ENCODE measurements at places on chromosomes 5 and 9. TPM values are rescaled to one million over a fixed set of nuclear protein-coding genes. Genes with fewer than 3 reads are reported as not detected.
A peak's percentile ranks its signal among the peaks of the same experiment; 100 is the strongest.

- DNase-seq, result peak; percentile 29
Observed at GRCh38 chr9:112174965-112175795, at the start of gene SUSD1. Gene SUSD1, minus strand, starts transcription at chr9:112175297. Its CDS starts 62 bp downstream, at chr9:112175235.

GRCh38 chr5:11851416-11851815 lies 52.8 kb downstream of the CTNND2 start:
- no peak for DNase-seq

DNA sequence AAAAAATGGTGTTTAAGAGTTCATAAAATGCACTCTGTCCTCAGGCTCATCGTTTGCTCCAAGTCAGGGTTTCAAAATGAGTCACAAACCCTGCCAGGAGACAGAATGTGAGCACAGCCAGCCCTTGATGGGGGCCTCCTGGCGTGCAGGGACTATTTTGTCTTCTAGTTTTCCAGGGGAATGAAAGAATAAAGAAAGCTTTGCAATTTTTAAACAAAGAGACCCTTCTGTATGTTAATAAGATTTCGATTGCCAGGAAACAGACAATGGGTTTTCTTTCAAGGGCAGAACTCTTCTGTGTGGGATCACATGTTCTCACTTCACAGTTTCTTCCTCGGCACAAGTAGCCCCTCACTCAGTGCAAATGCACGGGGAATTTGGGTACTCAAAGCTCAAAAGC lies 121.4 kb upstream of the C6 start:
- DNase-seq, result no peak

- no peak for DNase-seq
Observed at GRCh38 chr9:125428060-125428901, 166.7 kb downstream of the GAPVD1 start.

DNA sequence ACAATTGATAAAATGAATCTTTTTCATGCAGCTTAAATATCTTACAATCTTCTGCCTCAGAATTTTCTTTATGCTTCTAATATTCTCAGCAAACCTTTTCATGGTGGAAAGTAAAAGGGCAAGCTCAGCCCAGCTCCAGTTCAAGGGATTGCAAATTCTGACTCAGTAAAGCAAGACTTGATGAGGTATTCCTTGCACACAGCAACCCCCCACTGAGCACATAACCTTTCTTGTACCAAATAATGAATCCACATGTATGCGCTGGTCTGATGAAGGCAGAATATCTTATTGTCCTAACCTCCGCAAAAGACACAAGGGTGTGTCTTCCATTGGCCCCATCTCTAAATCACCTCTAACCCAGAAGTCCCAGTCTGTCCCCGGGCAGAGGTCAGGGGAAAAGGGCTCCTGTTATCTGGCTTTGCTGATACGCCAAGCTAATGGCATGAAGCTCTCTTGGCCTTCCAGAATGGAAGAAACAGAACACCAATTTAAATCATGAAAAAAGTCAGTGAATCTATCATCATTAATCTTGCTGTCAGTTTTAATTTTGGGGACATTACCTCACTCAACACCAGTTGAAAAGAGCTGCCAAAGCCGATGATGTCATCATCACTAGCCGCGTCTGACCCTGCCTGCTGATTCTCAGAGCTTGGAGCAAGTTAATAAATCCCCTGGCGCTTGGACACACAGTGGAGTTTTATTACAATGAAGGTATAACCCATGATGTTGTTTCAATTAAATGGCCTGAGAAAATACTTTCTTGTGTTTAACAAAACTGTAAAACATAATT lies 592.5 kb upstream of the CLINT1 start:
- DNase-seq, result no peak

- no peak for DNase-seq
Observed at GRCh38 chr5:74257645-74258313, 382.7 kb downstream of the ENC1 start.

DNA sequence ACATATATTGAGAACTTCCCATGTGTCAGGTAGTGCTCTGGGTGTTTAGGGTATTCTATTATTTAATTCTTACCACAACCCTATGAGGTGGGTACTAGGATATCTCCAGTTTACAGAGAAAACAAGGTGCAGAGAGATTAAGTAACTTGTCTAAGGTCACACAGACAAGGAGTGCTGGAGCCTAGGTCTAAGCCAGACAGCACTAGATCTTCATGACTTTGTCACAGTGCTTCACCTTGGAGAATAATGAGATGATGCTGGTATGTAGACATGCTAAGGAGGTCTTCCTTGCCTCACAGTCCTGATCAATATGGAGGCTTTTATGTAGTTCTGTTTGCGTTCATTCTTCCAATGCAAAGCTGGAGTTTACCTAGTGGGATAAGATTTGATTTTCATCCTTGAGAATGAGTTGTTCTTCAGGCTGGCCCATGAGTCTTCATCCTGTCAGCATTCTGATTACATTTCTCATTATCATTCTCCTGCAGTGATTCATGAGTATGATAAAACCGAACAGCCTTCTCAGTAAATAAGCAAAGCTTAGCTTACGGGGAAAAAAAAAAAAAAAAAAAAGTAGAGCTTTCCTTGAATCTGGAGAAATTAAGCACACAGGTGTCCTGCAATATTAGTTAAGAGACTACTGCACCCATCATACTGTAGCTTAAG lies 176.3 kb downstream of the C9orf152 start:
- no peak for DNase-seq

DNA sequence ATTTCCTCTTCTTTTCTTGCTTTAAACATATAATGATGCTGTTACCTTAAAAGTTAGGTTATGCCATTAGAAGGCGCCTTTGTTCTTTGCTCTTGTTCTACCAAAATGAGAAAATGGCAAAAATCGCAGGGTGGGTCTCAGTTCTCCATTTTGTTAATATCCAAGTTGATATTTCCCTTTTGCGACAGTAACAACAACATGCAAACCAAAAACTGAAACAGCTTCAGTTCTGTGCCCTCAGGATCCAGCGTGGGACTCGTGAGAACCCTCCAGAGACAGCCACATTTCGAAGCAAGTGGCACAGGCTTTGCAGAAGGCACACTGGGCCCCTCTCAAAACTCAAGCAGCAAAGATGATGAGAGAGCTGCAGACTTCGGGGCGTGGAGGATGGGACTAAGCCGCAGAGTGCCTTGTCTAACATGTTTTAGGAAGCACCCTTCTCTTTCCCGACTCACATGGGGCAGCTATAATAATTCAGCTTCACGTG lies 33.0 kb upstream of the LCP2 start:
- no peak for DNase-seq

DNA sequence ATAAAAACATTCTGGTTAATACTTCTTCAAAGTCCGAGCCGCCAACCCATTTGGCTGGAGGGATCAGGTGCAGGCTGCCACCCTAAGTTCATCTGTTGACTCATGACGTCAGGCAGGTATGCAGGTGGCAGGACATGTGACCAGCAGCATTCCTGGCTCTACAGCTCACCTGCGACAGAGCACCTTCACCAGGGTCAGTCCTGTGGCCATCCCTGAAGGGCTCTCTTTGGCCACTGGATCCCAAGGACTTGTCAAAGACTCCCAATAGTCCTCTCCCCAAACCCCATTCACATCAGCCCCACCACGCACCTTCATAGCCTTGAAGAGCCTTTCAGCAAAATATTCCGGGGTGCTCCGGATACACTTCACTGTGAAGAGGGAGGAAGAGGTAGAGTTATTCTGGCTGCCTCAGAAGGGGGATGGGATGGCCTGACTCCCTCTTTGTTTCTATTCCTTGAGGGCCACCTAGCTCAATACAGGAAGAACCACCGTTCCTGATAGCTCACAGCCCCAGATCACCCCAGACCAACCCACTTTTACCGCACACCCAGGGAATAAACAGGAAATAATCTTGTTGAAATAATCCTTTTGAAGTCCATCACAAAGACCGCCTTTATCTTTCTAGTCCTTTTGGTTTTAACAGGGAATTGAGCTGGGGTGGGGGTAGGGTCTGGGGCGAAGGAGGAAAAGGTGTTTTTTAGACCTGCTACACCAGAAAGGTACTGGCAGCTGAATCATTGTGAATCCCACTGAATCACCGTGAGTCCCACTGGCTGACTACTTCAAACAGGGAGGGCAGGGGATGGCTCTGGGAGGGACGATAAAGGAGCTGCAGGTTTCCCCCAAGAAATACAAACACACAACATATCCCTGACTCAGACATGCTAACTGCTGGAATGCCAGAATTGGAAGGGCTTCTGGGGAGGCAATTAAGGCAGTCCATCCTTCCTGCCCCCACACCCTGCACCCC lies 26.4 kb downstream of the ANXA6 start:
- no peak for DNase-seq

DNA sequence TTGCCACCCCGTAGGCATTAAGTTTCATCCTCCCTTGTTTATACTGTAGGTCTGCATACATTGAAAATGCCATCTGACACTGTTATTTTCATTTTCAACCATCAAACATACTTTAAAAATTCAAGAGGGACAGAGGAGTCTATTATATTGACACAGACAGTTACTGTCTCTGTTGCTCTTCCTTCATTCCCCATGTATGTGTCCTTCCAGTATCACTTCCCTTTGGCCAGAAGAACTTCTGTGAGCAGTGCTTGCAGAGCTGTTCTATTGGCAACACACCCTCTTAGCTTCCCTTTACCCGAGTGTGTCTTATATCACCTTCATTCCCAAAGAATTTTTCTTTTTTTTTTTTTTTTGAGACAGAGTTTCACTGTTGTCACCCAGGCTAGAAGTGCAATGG lies 42.8 kb downstream of the RASGEF1C start:
- DNase-seq, result no peak

DNA sequence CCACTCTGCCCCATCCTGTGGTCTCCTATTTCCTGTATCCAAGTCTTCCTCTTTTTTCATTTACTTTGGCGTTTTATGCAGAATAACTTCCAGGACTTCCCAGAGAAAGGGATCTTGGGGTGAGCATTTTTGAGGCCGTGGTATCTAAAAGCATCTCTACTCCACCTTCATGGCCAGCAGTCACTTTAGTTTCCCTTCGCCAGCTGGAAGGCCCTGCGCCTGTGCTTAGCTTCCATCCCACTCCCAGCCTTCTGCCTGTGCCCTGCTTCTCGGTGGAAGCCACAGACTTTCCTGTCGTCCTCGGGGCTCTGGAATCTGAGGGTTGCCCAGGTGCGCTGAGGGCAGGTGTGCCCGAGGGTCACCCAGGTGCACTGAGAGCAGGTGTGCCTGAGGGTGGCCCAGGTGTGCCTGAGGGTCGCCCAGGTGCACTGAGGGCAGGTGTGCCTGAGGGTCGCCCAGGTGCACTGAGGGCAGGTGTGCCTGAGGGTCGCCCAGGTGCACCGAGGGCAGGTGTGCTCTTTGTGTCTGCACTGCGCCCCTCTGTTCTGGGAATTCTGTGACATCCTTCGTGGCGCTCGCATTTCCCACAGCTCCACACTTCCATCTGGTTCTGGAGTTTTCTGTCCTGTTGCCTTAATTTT lies 32.4 kb upstream of the LRRC14B start:
- no peak for DNase-seq

DNA sequence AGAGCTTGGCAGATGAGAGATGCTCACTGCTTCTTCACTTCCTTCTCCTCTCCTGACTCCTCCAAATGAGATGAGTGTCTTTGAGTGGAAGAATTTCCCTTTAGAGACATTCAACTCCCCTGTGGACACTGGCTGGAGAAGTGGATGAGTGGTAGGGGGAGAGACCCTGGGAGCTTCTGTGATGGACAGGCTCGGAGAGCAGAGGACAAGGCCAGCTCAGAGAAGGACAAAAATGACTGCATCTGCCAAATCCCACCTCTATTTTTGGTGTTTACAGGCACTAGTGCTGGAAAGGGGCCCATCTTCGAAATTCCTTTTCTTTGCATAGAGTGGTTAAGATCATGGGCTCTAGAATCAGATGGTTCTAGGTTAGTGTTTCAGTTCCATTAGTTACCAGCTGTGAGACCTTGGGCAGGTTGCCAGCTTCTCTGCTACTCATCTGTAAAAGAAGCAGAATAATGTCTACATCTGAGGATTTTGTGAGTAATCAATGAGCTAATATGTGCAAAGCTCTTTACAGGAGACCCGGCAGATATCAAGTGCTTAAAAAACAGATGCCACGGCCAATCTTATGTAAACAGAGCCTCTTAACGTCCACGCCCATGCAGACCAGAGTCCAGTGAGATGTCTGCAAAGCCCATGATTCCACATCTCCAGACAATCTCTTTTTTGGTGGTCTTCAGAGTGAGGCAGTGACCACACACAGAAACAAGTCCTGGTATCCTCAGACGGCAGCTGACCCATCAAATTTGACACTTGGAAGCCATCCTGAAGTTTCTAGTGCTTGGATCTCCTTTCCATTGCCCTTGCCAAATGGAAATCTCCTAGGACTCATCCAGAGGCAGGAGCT lies 13.6 kb upstream of the COL27A1 start:
- DNase-seq, result no peak

- DNase-seq, result no peak
Observed at GRCh38 chr5:174444479-174445188, 279.7 kb upstream of the MSX2 start.

DNA sequence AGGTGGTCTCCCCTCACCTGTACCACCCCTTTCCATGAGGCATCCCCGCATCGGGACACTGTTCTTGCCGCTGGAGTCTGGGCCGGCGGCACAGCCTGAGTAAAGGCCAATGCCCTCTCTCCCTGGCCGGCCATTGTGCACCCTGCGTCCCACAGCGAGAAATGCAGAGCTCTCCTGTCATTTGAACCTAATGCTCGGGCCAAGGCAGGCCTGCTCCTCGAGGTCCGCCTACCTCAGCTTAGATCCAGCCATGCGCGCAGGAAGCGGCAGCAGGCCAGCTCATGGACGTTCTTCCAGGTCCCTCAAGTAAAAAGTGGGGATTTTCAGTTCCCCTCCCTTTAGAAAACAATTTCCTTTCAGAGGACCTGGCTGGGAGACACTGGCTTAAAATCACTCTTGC lies 135.0 kb downstream of the HSD17B3 start:
- no peak for DNase-seq

- no peak for DNase-seq
Observed at GRCh38 chr5:72637058-72637457, 129.8 kb upstream of the ZNF366 start.

DNA sequence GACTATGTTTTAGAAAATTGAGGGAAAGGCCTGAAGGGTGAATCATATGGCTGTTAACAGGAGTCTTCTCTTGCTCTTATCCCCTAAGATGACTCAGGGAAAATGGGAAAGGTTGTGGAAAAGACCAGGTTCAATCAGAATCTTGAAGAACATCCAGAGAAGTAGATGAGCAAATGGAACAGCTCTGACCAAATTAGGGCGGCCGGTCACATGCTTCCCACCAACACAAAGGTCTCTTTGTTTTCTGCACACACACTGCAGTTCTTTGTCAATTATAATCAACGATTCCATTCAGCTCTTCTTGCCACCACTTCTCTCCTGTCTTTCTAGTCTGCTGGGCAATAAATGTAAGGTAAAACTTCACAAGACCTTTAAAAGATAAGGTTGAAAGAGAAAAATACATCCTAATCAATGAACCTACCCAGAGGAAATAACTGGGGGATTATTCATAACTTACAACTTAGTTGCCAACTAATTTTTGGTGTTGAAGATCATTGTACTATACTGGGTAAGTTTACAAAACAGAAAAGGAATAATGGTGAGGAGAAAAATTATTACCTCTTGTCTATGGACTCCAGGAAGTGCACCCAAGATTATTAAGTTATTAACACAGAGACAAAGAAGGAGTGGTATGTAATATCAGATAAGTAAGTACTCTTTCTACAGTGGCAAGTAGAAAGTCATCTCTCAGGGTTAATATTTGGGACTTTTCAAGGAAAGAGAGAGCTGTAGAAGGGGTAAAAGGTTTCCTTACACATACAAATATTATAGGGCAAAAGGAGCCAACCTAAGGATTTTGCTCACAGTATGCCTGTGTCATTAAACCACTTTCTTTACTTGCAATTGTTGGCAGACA lies 441.9 kb upstream of the PIK3R1 start:
- no peak for DNase-seq

Gene MAP1B
- total RNA-seq, result not detected

Gene WWC1
- 1.6 TPM for total RNA-seq

Gene GPR151
- total RNA-seq, result not detected

Data from T-cell (primary cell).